ENCODE measurements at places on chromosomes 5 and 9.

DNA sequence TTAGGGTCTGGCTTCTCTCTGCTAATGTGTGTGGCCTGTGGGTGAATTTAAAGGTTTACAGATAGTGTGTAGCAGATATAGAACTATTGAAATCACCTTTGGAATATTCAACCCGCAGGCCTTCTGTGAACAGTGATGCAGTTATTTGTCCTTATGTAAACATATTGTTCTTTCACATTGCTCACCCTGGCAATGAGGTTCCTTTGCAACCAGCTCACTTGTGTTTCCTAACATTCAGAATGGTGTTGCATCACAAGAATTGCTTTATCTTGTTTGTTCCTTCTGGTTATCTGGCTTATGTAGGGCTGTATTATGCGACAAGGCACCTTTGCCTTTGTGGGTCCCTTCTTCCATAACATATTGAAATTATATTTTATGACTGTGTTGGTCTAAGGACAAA, 370.3 kb downstream of the NNT start:
- DNase-seq: no peak

- DNase-seq: no peak
Measured at GRCh38 chr9:22097707-22098106, 88.6 kb upstream of the CDKN2B start.

- DNase-seq: no peak
Measured at GRCh38 chr5:114448481-114448880, 86.6 kb downstream of the KCNN2 start.

- DNase-seq: no peak
Measured at GRCh38 chr5:154783774-154784460, 28.7 kb downstream of the LARP1 start.

- DNase-seq: no peak
Measured at GRCh38 chr9:105510024-105510423, 47.9 kb upstream of the FKTN start.

DNA sequence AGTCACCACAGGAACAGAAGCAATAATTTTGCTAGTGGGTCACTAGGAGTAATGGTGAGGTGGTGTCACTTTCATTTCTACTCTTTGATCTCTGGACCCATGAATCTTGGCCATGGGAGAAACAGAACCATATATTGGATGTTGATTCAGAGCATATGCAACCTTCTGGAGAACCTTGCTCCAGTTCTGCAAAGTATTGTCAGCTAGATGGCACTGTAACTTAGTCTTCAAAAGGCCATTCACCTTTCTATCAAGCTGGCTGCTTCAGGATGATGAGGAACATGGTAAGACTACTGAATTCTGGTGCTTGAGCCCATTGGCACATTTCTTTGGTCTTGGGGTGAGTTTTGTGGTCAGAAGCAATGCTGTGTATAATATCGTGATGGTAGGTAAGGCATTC, 129.1 kb upstream of the FBN2 start:
- DNase-seq: no peak

DNA sequence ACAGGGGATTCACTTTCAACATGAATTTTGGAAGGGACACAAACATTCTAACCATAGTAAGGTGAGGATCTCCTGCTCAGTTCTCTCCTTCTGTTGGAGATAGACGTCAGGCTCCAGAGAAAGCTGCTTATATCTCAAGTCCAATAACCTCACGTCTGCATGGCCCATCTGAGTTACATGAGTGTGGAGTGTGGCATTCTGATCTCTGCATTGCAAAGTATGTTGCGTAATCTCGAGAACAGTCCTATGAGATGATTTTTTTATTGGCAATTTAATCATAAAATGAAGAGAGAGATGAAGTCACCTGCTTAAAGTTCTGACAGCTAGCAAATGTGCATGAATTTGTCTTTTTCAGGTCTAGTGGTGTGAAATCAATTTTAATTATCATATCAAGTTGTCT, 118.8 kb downstream of the SLC12A2 start:
- no peak for DNase-seq

- no peak for DNase-seq
Measured at GRCh38 chr5:132459031-132459982, 31.3 kb downstream of the IRF1 start.

DNA sequence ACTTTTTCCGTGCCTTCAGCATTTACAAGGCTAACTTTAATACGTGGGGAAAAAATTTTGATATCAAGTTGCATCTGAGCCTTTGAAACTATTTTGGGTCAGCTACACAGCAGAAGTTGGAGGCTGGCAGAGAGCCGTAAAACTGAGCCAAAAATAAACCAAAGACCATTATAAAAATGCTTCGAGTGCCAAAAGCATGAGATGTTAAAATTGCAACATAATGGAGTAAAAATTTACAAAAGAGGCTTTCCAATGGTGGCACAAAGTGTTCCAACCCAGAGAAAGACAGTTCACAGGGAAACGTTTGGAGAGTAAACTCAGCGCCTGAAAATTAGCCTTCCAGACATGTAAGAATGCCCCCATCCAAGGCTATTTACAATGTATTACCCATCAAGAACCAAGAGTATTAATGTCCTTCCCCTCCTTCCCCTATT, 190.3 kb downstream of the TLE1 start:
- DNase-seq: no peak

- peak; percentile 35 for DNase-seq
Measured at GRCh38 chr9:83959061-83959460, 21.0 kb downstream of the HNRNPK start.

GRCh38 chr9:106889061-106889590, 26.2 kb downstream of the ZNF462 start:
- DNase-seq: peak; percentile 16

DNA sequence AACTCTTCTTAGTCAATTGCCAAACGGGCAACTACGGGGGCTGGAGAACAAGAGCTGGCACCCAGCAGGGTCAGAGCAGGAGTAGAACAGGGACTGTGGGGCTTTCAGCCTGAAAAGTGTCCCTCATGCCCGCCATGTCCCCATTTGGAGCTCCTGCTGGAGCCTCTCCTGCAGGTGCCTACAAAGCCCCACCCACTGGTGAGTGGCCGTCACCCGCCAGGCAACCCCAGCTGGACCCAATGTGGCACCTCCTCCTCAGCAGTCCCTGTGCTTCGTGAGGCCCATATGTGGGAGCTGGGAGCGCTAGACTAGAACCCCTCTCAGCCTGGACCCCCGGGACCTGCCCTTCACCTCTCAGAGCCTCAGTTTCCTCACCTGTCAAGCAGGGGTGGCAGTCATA, 40.9 kb downstream of the VAV2 start:
- no peak for DNase-seq

DNA sequence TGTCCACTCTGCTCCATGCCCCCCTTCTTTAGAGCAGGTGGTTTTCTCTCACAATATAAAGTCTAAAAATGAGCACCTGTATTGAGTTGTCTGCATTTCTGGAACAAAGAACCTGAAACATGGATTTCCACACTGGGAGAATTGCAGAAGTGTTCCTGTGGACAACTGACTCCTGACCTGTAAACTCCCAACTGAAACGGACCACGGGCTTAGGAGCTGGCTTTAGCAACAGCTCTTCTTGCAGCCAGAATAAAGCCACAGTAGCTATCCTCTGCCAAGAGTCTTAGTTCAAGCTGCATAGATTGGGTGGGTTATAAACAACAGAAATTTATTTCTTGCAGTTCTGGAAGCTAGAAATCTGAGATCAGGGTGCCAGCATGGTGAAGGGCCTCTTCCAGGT, 194.7 kb downstream of the DTWD2 start:
- DNase-seq: no peak

- DNase-seq: no peak
Measured at GRCh38 chr5:176436656-176437055, 11.5 kb upstream of the FAF2 start.

DNA sequence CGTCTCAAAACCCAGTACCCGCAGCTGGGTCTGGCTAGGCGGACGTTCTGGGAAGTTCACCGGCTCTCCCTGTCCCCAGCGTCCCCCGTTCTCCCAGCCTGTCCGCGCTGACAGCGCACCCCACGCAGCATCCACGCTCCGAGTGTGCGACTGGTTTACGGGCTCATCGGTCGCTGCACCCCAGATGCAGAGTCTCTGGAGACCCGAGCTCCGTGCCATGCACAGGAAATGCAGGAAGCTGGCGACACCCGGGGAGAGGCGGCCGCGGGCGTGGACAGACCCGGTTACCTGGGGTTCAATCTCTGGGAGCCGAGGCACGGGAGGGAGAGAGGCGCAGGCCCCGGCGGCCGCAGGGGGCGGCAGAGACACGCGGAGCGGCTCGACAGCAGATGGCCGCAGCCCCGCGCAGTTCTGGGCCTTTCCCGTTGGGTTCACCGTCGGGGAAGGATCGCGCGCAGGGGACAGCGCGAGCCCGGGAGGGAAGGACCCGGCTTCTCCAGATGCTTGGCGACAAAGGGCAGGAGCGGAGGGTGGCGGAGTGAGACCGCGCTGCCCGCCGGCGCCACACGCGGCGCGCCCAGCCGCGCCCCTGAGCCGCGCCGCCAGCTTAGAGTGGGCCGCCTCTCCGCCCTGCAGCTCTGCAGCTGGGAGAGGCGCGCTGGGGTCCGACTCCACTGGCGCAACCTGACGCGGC, 558 bp downstream of the SHROOM1 start:
- peak; percentile 84 for DNase-seq

Data from nephron progenitor cell (in vitro differentiated cells).